ENCODE measurements at places on chromosomes 3 and 15. TPM values are rescaled to one million over a fixed set of nuclear protein-coding genes. Genes with fewer than 3 reads are reported as not detected.

GRCh38 chr15:23035964-23036566 is 3.3 kb downstream of the TUBGCP5 start:
- DNase-seq: no peak

DNA sequence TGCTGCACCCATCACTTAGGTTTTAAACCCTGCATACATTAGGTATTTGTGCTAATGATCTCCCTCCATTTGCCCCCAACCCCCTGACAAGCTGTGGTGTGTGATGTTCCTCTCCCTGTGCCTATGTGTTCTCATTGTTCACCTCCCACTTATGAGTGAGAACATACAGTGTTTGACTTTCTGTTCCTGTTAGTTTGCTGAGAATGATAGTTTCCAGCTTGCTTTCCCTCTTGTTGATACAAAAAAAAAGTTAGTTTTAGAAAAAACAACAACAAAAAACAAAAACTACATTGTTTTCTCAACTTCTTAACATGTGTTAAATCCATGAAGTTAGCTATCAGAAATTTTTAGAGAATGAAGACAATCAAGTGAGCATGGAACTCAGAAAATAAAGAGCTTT is 953.0 kb downstream of the VGLL3 start:
- DNase-seq: no peak

DNA sequence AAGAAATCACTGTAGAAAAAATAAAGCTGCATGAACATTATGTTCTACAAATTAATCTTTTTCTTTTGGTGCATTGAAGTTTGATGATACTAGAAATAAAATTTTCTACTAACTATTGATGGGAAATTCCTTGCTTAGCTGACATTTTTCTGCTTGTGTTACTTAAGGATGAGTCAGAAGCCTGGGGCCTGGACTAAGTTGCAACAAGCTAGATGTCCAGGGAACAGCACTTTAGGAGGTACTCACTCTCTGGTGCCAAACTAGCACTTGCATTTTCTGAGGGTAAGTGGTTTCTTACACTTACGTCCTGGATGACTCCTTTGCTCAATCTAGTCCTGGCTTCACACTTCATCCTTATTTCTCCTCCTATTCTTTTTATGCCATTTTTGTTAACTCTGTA is 945.1 kb downstream of the IGSF11 start:
- no peak for DNase-seq

DNA sequence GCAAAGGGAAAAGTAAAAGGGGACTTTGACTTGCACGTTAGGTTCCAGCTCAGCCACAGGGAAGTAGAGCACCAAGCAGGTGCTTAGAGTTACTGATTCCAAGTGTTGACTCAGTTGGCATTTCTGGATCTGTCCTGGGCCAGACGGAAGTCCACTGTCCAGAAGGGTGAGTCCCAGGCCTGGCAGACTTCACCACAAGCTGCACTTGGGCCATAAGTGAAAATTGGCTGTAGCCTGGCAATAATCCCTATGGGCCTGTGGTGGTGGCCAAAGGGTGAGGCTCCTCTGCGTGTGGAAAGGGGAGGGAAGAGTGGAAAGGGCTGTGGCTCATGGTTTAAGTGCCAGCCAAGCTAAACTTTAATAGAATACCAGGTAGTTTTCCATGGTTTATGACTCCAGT is 121.5 kb downstream of the DTWD1 start:
- DNase-seq: no peak

- no peak for DNase-seq
These were observed 99.7 kb upstream of the VGLL3 start for GRCh38 chr3:87090631-87091030.

DNA sequence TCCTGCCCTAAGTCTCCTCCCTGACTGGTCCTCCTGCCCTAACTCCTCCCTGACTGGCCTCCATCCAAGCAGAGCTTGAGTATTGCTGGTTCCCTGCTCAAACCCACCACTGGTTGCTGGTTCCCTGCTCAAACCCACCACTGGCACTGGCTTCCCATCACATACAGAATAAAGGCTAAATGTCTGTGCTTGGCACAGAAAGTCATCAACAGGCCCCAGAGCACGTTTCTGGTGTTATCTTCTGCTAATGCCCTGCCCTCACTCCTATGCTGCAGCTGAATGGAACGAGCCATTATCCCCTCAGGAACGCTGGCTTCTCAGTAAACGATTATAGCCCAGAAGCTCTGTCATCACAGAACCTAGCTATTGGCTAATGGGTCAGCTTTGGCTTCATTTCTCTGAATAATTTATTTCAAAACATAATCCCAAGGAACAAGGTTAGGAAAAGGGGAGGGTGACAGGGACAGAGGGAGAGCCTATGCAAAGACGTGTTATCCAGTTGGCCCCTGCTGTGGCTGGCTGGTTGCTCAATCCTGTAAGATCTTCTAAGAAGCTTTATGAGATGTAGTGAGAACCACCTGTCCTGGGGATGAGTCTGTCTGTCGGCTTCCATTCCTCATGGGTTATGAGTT is 6.3 kb upstream of the MUC20 start:
- DNase-seq: no peak

NR2F2 gene
- 11.0 TPM for total RNA-seq

CTXND1 gene
- total RNA-seq: 11.9 TPM

GOLGA6L2 gene
- total RNA-seq: not detected
